Type B pancreatic cell (in vitro differentiated cells): ENCODE measurements at places on chromosomes 3 and 15. TPM values are rescaled to one million over a fixed set of nuclear protein-coding genes. Genes with fewer than 3 reads are reported as not detected.

CCNB2 gene
- 24.6 and 63.0 TPM in 2 replicates for total RNA-seq

STOML1 gene
- 10.4 and 10.8 TPM in 2 replicates for total RNA-seq

PLA2G4E gene
- 0.12 TPM in 1 of 2 replicates, not detected in the other for total RNA-seq

UBAP1L gene
- total RNA-seq, result 2.6 and 6.0 TPM in 2 replicates

GPR62 gene
- 0.17 TPM in 1 of 2 replicates, not detected in the other for total RNA-seq

USP50 gene
- 0.48 TPM in 1 of 2 replicates, not detected in the other for total RNA-seq

CYFIP1 gene
- total RNA-seq, result 108 and 118 TPM in 2 replicates

LMAN1L gene
- not detected in 2 replicates for total RNA-seq

DNAJA4 gene
- total RNA-seq, result 0.10 and 15.0 TPM in 2 replicates

GRCh38 chr3:37291275-37291700 is 116.9 kb upstream of the LRRFIP2 start:
- peaks cover 30% of the 10 kb centered on the region for H3K36me3 ChIP-seq
- no peak overlapping the region for H3K4me3 ChIP-seq
- no peaks in the 10 kb centered on the region for H3K4me1 ChIP-seq
- H3K27me3 ChIP-seq, result no peaks in the 10 kb centered on the region
- no peak for DNase-seq

- no peak overlapping the region for H3K4me3 ChIP-seq
- no peaks in the 10 kb centered on the region for H3K27me3 ChIP-seq
- no peak overlapping the region for H3K27ac ChIP-seq
- DNase-seq, result no peak
- peaks cover 13% of the 10 kb centered on the region for H3K4me1 ChIP-seq
- H3K36me3 ChIP-seq, result no peaks in the 10 kb centered on the region
Measured at GRCh38 chr15:39801641-39802309, 19.1 kb upstream of the FSIP1 start.

DNA sequence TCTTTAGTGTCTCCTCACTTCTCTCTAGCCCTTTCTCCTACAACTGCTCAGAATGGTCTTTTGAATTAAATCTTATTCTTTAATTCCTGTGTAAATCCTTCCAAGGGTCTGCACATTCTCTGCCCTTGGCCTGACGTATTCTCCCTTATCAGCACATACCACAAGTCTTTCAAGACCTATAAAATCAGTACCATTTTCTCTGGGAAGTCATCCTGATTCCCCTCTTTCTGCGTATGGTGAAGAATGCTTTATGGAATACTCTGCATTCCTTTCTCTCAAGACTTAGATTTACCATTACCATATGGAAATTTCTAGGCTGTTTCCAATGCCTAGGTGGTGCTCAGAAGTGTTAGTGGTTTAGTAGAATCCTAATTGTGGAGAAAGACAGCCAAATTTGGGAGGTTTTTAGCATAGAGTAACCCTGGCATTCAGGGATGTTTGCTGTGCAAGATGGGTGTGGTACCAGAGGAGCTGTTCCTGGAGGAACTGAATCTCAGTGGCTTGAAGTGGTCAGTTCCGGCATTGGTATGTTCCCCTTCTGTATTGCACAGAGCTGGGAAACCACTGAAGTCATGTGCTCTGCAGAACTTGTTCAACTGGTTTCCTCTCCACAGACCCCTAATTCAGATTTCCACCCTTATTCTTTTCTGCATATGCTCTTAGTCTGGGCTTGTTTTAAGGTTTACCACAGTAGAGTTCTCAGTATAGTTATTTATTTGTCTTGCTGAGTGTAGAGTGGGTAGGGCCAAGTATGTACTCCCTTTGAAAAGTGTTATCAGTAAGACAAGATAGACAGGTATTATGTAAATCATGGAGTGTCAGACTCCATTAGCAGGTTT is 24.5 kb downstream of the IQGAP1 start:
- peak overlapping the region; percentile 81 for H3K4me3 ChIP-seq
- H3K36me3 ChIP-seq, result peaks cover 23% of the 10 kb centered on the region
- H3K4me1 ChIP-seq, result peaks cover 20% of the 10 kb centered on the region
- no peaks in the 10 kb centered on the region for H3K27me3 ChIP-seq

- peaks cover 5% of the 10 kb centered on the region for H3K27me3 ChIP-seq
- H3K4me1 ChIP-seq, result peaks cover 6% of the 10 kb centered on the region
- H3K4me3 ChIP-seq, result no peak overlapping the region
- H3K36me3 ChIP-seq, result no peaks in the 10 kb centered on the region
- H3K27ac ChIP-seq, result no peak overlapping the region
Measured at GRCh38 chr3:144923046-144923775, 951.6 kb downstream of the DIPK2A start.

DNA sequence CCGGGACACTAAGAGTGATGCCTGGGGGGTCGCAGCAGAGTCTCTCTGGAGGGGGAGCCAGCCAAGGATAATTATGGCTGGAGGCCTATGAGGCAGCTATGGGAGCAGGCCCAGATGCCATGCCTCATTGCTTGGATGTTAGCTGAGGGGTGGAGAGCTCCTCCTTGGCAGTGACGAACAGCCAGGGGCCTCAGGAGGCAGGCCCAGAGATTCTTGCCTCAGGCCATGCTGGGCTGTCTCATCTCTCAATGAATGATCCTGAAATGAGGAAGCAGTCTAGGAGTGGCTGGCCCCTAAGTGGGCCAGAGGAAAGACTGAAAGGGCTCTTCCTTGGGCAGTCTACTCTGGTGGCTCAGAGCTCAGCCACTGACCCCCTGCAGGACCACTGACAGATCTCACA is 21.3 kb downstream of the KIF9 start:
- H3K27ac ChIP-seq, result no peak overlapping the region
- no peaks in the 10 kb centered on the region for H3K27me3 ChIP-seq
- no peaks in the 10 kb centered on the region for H3K4me1 ChIP-seq
- no peak overlapping the region for H3K4me3 ChIP-seq

GRCh38 chr3:31022716-31023115 is 128.3 kb upstream of the GADL1 start:
- peaks cover 4% of the 10 kb centered on the region for H3K4me1 ChIP-seq
- no peaks in the 10 kb centered on the region for H3K27me3 ChIP-seq
- H3K27ac ChIP-seq, result no peak overlapping the region
- no peak for DNase-seq
- no peak overlapping the region for H3K4me3 ChIP-seq

DNA sequence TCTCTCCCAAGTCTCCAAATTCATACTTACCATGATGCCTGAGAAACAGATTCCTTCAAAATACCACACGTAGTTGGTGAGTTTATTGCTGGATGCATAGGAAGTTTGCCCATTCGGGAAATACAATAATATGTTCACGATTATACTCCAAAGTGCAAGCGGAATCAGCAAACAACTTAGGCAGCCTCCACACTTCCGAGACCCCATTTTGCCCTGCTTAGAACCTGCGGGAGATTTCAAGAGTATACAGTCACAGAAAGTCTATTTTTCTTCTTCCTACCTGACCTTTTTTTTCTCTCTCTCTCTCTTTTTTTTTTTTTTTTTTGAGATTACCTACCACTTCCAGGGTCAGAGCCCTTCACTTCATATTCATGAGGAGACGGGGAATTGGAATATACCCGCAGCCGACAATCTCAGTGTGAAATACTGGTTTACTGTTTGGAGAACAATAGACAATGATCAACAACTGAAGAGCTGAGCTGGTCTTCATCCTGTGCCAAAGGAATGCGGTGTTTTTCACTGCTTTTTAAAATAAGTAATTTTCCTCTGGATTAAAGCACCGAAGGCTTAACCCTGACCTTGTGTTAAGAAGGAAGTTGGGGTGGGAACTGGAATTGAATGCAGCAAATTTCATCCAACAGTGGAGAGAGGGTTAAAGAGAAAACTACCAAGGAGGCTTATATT is at the start of gene TM4SF18:
Gene TM4SF18 (minus strand): TSS at position 461 of the 684 bp plus-strand sequence. CDS start 254 bp downstream, at position 207.
- H3K4me1 ChIP-seq, result peaks cover 22% of the 10 kb centered on the region
- H3K27ac ChIP-seq, result no peak within 1 kb of the TSS
- no peak within 1 kb of the TSS for H3K4me3 ChIP-seq
- H3K27me3 ChIP-seq, result no peaks in the 10 kb centered on the region
- H3K36me3 ChIP-seq, result no peaks in the 10 kb centered on the region

DNA sequence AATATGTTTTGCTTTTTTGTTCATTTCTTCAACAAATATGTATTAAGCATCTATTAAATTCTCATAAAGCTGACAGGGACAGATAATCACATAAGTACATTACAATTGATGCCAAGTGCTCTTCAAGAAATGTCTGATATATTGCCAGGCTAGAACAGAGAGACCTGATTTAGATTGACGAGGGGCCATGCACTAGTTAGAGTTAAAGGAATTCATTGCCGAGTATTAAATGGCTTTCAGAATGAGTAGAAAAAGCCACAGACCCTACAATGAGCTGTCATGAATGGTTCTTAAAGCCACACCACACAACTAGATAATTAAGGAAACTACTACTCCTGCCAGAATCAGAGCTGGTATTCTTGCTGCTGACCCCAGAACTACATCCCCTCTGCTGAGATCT is 250.2 kb upstream of the MME start:
- DNase-seq, result no peak
- H3K36me3 ChIP-seq, result no peaks in the 10 kb centered on the region
- H3K4me3 ChIP-seq, result no peak overlapping the region
- H3K4me1 ChIP-seq, result no peaks in the 10 kb centered on the region
- H3K27ac ChIP-seq, result no peak overlapping the region

- H3K36me3 ChIP-seq, result no peaks in the 10 kb centered on the region
- H3K27me3 ChIP-seq, result no peaks in the 10 kb centered on the region
- no peak for DNase-seq
- no peak overlapping the region for H3K4me3 ChIP-seq
Measured at GRCh38 chr15:36415643-36416042, 163.8 kb upstream of the CDIN1 start.

DNA sequence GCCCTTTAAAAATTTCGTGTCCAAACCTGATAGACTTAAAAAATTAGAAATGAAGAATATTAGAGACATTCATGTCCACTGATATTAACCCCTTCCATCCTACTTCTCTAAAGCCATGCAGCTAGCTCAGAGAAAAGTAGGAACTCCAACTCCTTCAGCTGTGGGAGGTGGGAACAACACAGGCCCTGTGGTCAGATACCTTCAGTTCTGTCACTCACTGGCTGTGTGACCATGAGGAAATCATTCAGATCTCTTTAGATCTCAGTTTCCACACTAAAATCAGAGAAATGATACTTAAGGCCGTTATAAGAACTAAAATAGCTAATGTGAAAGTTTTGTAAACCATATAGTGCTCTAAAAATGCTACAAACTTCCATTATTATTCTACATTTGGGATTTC is 209.8 kb downstream of the TNIK start:
- no peak for DNase-seq
- peaks cover 6% of the 10 kb centered on the region for H3K4me1 ChIP-seq
- no peak overlapping the region for H3K27ac ChIP-seq
- no peaks in the 10 kb centered on the region for H3K36me3 ChIP-seq

GRCh38 chr15:50124631-50125030 is 5.6 kb upstream of the ATP8B4 start:
- H3K4me3 ChIP-seq, result no peak overlapping the region
- no peaks in the 10 kb centered on the region for H3K27me3 ChIP-seq
- no peak overlapping the region for H3K27ac ChIP-seq
- DNase-seq, result no peak
- H3K36me3 ChIP-seq, result no peaks in the 10 kb centered on the region
- no peaks in the 10 kb centered on the region for H3K4me1 ChIP-seq

DNA sequence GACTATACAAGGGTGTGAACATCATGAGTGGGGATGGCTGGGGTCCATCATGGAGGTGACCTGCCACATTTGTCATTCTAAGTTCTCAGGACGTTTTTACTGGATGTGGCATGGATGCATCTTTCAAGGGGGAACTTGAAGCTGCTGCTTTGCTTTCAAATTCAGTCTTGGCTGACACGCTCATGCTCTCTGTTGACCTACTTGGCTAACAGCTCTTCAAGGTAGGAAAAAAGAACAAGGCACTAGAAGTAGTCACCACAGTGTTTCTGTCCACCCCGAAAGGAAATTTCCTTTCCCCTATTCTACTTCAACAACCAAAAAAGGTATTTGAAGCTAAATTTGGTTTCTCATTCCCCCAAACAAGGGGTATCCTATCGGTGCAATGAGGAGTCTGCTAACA is 15.0 kb downstream of the STIMATE start:
- H3K4me1 ChIP-seq, result no peaks in the 10 kb centered on the region
- no peak overlapping the region for H3K4me3 ChIP-seq
- DNase-seq, result no peak

DNA sequence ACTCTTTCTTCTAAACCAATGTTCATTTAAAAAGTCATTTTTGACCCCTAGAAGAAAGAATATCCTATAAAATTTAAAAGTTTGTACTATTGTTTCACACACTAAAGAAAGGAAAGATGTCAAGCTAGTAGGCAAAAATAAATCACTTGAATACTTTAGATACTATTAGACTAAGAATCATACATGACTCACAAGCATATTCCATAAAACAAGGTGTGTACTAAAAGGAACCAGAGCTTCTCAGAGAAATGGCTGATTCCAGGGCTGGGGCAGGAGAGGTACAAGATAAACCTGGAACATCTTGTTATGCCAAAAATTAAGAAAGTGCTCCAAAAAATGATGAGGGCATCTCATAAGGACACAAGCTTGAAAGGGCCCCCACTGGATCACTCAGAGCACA is 8.7 kb downstream of the DLG1 start:
- no peaks in the 10 kb centered on the region for H3K27me3 ChIP-seq
- H3K36me3 ChIP-seq, result peaks cover 40% of the 10 kb centered on the region
- peak overlapping the region; percentile 63 for H3K27ac ChIP-seq
- H3K4me1 ChIP-seq, result peaks cover 11% of the 10 kb centered on the region
- H3K4me3 ChIP-seq, result no peak overlapping the region
- DNase-seq, result no peak

- no peaks in the 10 kb centered on the region for H3K36me3 ChIP-seq
- H3K27ac ChIP-seq, result no peak overlapping the region
- no peaks in the 10 kb centered on the region for H3K27me3 ChIP-seq
- no peak overlapping the region for H3K4me3 ChIP-seq
- no peak for DNase-seq
- no peaks in the 10 kb centered on the region for H3K4me1 ChIP-seq
Measured at GRCh38 chr3:23130406-23130805, 72.7 kb upstream of the UBE2E2 start.

- DNase-seq, result no peak
- no peak overlapping the region for H3K4me3 ChIP-seq
- H3K27me3 ChIP-seq, result no peaks in the 10 kb centered on the region
- peaks cover 30% of the 10 kb centered on the region for H3K36me3 ChIP-seq
- peak overlapping the region; percentile 50 for H3K27ac ChIP-seq
Measured at GRCh38 chr15:89837134-89837829, 22.6 kb upstream of the ANPEP start.

DNA sequence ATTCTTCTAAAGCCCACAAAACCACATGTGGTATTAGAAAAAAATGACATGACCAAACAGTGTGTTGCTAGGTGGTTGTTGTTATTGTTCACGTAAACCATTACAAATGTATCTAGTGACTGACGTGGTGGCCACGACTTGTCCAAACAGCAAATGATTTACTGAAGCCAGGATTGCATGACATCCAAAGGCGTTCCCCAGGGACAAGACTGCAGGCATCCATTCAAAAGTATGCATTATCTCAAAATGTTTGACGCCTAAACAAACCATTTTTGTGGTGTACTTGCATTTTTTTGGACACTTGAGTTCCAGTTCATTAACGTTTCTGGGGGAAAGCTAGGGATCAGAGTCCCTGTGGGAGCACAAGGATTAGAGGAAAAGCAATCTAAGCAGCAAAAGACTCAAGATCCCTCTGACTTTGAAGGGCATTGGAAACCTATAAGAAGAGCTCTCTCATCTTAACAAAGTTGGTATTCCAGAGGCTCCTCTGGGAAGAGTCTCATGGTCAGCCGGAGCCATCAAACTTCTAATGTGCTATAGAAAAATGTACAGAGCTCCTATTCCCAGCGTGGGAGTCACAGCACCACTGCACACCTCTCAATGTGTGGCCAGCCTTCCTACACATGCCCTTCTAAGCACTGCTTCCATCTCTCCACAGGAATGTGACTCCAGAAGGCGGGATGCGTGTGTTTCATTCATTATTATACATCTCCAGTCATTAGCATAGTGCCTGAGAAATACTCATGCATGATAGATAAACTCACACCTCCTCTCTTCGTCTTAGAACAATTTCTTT is 62.9 kb downstream of the FBN1 start:
- H3K4me3 ChIP-seq, result no peak overlapping the region
- no peaks in the 10 kb centered on the region for H3K27me3 ChIP-seq
- H3K27ac ChIP-seq, result no peak overlapping the region
- no peak for DNase-seq
